ENCODE measurements at places on chromosomes 5 and 9. TPM values are rescaled to one million over a fixed set of nuclear protein-coding genes. Genes with fewer than 3 reads are reported as not detected.

ISL1 gene
- total RNA-seq: not detected

RNF145 gene
- 53.4 TPM for total RNA-seq

GCNT1 gene
- total RNA-seq: 1.4 TPM

PROB1 gene
- 0.92 TPM for total RNA-seq

PSIP1 gene
- total RNA-seq: 79.5 TPM

OR1K1 gene
- total RNA-seq: not detected

SPATA31C1 gene
- total RNA-seq: not detected

GPR151 gene
- not detected for total RNA-seq

OR1J2 gene
- total RNA-seq: not detected
